NCI-H526 treated with DMSO at 0.1 percent for 48 hours (cell line): ENCODE measurements at places on chromosomes 3 and 15.
A peak's percentile ranks its signal among the peaks of the same experiment; 100 is the strongest.

- DNase-seq, result no peak
These were observed 372.6 kb upstream of the NR2F2 start for GRCh38 chr15:95957861-95958260.

- DNase-seq, result no peak
These were observed 263.6 kb upstream of the HES1 start for GRCh38 chr3:193872265-193872753.

GRCh38 chr15:32903591-32904290 is 185.9 kb downstream of the GREM1 start:
- DNase-seq, result no peak

DNA sequence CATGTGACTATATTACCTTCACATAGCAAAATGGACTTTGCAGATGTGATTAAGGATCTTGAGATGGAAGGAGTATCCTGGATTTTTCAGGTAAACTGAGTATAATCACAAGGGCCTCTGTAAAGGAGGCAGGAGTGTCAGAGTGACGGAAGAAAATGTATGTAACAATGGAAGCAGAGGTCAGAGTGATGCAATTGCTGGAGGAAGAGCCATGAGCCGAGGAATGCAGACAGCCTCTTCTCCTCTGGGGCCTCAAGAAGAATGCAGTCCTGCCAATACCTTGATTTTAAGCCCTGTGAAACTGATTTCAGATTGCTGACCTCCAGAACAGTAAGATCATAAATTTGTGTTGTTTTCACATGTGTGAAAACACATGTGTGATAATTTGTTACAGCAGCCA is 15.1 kb downstream of the HEMK1 start:
- DNase-seq, result no peak

- no peak for DNase-seq
These were observed 213.1 kb downstream of the NTRK3 start for GRCh38 chr15:88043396-88043795.

DNA sequence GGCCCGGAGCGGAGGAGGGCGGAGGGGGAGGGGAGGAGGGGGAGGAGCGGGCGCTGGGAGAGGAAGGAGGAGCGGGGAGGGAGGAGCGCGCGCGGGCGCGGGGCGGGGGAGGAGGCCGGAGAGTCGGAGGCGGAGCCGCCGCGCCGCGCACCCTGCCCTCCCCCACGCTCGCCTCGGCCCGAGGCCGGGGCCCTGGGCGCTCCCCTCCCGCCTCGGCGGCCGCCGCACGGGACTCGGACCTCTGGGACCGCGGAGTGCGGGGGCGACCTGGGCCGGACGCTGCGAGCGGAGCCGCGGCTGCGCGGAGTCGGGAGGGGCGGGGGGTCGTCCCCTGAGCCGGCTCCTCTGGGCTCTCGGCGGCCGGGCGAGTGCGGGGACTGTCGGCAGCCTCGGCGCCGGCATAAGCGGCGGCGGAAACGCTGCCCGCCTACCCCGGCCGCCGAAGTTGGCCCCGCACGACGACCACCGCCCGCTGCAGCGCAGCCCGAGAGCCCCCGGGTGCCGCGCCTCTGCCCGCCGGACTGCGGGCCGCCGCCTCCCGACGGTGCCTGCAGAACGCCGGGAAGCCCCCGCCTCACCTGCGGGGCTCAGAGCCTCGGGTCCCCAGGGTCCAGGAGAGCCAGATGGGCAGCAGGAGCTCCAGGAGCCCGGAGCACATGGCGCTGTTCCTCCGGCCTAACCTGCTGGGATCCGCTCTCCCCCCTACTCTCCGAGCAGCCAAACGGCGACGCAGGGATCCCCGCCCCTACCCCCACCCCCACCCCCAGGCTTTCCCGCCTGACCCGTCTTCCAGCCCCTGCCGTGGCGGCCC is 406 bp upstream of the GABRB3 start:
- peak; percentile 17 for DNase-seq

DNA sequence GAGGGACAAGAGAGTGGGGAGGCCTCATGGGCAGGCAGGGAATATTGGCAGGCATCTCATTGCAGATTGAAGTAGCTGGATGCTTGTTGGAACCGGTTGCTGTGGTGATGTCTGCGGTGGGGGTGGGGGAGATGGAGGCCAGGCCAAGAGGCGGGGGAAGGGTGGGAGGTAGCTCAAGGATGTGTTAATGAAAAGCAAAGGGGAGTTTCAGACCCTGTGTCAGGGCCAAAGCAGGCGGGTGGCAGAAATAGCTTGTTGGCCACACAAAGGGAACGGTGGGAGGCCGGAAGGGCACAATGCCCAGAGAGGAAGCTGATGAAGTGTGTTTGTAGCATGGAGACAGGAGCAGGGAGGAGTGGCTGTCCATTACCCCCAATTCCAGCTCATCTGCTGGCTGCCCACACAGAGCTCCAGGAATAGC is 28.0 kb downstream of the CCDC33 start:
- no peak for DNase-seq
